ELR (cell line): ENCODE measurements at places on chromosomes 2 and 18.

DNA sequence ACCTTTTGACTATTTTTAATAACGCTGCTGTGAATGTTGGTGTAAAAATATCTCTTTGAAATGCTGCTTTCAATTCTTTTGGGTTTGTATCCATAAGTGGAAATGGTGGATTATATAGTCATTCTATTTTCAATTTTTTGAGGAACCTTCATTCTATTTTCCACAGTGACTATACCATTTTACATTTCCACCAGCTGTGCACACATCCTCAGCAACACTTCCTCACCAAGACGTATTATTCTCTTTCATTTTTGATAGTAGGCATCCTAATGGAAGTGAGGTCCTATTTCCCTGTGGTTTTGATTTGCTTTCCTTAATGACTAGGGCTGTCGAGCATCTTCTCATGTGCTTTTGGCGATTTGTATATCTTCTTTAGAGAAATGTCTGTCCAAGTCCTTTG, 14.8 kb downstream of the CASP10 start:
- no peak for DNase-seq

- DNase-seq, result no peak
These were observed 286.2 kb upstream of the CXCR4 start for GRCh38 chr2:136404176-136404575.

DNA sequence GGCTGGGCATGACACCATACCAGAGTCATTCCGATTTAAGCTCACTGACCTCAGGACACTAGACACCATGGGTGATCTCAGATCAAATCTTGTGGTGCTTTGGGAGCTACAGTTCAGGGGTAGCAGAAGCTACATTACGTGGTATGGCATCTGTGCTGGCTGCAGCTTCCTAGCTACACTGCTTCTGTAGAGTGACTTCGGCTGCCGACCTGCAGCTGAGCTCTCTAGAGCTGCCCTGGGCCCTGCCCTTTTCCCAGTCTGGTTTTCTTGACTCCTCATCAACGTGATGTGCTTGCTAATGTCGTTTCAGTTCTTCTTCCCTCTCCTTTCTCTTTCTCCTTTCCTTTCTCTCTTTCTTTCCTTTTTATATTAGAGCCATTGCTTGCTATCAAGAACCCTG, 100.2 kb downstream of the AP1S3 start:
- no peak for DNase-seq

GRCh38 chr18:2824865-2825264, 21.9 kb upstream of the EMILIN2 start:
- no peak for DNase-seq

DNA sequence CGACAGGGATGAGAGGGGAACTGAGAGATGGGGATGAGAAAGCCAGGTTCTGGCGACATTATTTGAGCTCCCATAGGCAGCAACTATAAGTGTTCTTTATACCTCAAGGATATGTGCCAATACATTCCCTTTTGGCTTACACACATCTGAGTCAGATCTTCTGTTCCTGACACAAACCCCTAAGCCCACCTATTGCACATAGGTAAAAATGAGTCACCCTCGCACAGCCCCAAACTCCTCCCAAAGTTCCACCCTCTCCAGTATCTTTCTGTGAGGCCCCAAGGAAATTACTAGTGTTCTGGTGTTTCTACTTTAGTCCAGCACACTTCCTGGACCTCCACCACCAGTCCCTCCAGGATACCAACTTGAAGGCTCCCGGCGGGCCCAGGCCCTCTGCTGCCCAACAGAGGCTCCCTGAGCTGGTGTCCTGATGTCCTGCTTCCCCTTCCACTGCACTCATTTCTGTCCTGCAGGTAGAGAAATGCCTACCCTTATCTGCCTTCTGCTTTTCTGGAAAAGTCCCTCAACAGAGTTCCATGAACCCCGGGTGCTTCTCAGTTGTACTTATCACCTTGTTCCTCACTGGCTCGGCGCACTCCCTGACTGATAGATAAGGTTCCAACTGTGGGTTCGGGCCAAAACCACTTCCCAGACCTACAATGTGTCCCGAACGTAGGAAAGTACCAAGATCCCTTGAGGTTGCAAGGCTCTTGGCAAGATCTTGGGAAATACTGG, 125.5 kb downstream of the EN1 start:
- DNase-seq, result no peak

GRCh38 chr2:11679486-11680181, 9.6 kb upstream of the NTSR2 start:
- DNase-seq, result no peak

- peak; percentile 90 for DNase-seq
These were observed 304.0 kb downstream of the LPIN1 start for GRCh38 chr2:12050396-12050795.

GRCh38 chr2:15189216-15189615, 371.9 kb downstream of the NBAS start:
- no peak for DNase-seq

- DNase-seq, result no peak
These were observed 31.7 kb upstream of the CYBRD1 start for GRCh38 chr2:171490577-171490976.

- DNase-seq, result peak; percentile 87
These were observed 1530.9 kb upstream of the LRRTM1 start for GRCh38 chr2:81835321-81836000.

DNA sequence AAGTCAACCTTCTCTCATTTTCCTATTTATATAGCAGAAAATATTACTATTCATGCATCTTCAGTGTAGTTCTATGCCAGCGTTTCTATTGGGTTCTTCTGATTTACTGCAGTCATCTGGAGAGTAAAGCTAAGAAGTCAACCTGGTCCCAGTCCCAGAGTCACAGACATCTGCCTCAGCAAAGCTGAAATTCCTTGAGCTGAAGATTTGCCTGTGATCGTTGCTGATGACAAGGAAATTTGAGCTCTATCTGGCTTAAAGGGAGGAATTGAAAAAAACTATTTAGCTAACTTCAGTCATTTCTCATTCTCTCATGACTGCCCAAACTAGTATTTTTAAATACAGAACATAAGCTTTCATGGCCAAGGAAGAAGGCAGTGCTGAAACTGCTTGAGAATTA, 45.7 kb downstream of the RND3 start:
- DNase-seq, result no peak

GRCh38 chr2:35931626-35932025, 424.0 kb upstream of the CRIM1 start:
- DNase-seq, result no peak

DNA sequence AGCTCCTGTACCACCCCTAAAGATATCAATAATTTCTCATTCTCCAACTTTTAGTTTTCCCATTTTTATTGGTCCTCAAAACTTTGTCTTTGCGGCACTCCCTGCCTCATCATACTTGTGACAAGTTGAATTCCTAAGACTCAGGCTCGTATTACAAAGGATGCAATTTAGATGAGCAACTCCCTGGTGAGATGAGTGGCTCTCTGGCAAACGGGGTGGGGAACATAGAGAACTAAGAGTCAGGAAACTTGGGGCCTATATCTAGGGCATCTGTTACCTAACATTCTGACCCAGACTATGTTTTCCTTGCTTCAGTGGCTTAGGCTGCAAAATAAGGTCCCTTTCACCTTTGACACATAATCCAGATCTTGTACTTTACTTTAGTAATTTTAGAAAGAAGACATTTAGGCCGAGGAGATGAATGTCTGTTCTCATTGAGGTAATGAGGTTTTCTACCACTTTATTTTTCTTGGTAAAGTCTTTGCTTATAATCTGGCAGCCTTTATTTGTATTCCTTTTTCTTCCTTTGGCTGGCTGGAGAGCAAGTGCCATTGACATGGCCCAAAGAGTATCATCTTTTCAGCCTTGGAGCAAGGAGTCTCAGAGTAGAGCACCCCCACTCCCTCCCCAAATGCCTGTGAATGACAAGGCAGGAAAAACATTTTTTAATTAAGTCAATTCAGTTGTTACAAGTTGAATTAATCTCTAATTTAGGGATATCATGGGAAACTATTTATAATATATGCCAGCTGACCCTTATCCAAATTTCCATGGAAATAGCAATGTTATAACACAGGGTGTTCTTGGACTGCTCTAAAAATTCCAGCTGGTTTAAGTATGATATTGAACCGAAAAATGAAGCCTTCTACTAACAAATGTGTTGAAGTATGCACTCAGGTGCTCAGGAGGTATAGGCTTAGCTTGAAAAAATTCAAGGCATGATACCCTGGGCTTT, 15.2 kb downstream of the TSPYL6 start:
- peak; percentile 53 for DNase-seq

DNA sequence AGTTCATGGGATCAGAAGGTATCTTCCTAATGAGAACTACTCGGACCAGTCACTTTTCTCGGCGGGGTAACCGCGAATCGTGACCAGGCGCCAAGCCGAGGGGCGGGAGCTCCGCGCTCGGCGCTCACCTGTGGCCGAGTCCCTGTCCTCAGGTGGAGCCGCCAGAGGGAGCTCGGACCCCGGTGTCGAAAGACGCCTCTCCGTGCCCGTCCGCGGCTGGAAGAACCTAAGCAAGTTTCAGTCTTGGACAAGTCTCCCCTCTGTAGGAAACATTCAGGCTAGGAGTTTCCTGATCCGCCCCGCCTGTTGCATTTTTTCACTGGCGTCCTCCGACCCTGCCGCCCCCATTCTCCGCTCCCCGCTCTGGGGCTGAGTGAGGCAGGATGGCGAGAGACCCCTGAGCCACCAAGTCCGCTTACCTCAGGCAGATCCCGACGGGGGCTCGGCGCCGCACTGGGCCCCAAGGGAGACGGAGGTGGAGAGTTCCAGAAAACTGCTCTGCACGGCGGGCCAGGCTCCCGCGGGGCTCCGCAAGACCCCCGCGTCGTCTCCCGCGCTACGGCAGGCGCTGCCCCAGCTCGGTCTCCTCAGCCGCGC, 480 bp downstream of the DSEL start:
- peak; percentile 89 for DNase-seq

DNA sequence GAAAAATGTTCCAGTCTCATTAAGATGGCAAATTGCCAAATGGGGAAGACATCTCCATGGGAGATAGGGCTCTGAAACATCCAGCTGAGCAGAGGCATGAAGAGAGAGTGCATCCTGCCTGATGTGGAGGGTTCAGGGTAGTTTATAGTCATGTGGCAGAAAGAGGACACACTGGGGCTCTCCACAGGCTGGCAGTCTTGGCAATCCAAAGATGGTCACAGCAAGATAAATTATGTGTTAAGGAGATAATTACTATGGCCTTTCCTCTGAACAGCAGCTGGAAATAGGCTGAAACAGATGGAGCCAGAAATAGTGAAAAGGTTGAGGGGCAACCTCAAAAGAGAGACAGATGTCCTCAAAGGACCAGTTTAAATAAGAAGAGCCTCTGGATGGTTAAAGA, 97.2 kb downstream of the DCC start:
- DNase-seq, result no peak

GRCh38 chr2:17752246-17752645, 1.4 kb downstream of the SMC6 start:
- DNase-seq, result no peak

DNA sequence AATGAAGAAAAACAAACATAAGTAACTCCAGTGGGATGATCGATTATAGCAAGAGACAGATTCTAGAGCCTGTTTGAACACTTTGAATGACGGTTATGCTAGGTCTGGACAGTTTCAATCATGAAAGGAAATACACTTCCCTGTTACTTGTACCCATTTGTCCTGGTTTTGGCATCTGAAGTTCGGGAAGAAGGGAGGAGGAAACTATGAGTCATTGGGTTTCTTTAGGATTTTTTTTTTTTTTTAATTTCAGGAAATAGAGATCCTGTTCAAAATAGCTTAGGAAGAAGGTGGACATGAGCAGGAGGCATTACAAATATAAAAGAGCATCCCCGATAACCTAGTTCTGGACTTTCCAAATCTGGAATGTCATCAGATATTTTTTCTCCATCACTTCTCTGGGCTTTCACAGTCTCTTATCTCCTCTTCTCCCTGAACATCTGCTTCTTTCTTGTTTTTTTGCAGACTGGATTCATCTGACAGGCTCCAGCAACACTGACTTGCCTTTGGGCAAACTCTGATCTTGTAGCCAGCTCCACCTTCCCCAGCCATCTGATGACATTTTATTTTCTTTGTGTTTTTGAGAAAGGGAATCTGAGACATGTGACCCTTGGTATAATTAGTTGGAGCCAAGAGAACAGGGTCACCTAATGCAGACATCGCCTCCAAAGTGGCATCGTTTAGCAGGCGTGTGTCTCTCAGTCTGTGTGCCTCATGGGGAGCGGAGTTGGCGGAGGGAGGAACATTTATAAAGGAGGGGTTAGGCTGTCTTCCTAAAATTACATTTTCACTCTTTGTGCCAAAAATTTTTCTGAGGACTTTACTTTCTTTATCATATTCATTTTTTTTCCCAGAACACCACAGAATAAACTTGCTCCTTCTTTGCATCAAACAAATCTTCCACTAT, 195.3 kb upstream of the EPHA4 start:
- no peak for DNase-seq

DNA sequence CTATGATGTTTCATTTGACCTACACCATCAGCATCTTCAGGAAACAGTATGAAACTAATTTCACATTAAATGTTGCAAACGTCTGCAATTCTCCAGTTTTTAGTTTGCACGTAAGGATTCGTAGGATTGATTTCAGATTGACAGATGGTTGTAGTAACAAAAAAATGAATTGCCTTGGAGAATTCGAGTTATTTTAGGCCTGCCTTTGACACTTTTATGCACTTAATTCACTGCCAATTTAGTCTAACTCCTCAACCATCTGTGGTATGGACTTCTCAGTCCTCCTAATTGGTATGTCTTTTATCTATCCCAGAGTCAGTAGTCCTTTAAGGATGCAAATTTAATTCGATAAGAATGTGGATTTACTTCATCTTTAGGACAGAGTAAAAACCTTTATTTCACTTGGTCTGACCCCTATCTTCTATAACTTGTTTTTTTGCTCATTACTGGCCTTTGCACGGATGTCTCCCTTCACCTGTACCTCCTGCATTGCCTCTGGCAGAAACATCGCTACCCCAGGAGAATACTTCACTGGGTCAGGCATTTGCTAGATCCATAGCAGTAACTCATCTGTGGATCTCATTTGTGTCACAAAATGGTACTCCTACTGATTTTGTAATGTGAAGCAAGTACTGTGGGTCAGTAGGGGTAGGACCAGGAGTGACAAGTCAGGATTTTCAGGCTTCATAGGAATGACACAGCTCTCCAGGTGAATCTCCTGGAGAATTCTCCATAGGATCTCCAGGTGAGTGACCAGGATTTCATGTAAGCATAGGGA, 3.9 kb downstream of the RPL37A start:
- DNase-seq, result no peak

DNA sequence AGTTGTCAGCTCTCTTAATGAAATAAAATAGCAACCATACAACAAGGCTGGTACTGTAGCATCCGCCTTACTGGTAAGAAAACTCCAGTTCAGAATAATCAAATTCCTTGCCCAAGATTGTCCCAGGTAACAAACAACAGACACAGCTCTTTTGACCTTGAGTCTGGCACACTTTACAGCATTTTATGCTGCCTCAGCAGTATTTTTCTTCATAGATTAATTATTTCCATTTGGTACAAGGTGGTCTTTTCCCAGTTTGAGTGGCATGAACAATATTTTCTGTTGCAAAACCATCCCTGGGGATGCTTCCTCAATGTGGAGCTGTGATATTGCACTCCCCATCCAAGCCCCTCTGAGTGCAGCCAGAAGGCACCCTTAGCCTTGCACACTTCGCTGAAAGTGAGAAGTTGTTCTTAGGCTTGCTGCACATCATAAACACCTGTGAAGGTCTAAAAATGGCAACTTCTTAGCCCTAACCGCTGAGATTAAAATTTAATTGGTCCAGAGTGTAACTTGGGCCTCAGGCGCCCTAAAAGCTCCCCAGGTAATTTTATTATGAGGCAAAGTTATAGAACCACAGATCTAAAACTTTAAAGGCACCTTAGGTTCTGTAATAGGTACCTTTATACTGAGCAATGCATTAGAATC, 523.3 kb downstream of the CMPK2 start:
- DNase-seq, result no peak
